ENCODE measurements at places on chromosomes 16 and 17.

GRCh38 chr17:45332989-45333701 is 16.3 kb upstream of the MAP3K14 start:
- peak; percentile 49 for DNase-seq

- DNase-seq = no peak
These were observed 397.5 kb downstream of the CPPED1 start for GRCh38 chr16:12406158-12406557.

- DNase-seq = no peak
These were observed 10.5 kb downstream of the C17orf75 start for GRCh38 chr17:32331243-32332040.

- DNase-seq = no peak
These were observed 221.6 kb upstream of the SDK2 start for GRCh38 chr17:73865831-73866230.

DNA sequence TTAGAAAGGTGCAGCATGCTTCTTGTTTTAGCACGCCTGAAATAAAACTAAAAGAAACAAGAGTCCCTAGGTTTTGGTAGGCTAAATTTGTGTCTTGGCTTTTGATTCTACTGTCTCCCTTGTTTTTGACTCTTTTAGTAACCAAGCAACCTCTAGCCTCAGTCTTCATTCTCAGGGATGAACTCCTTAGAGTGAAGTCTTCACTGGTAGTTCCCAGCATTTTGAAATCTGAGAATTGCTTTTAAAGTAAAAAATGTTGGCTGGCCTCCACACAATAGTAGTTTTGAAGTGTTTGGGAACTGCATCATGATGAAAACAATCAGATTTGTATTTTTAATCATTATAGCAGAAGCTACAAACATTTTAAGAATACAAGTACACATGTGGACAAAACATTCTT is 6.1 kb upstream of the CDR2 start:
- no peak for DNase-seq

Data from ELR (cell line).